Common myeloid progenitor, CD34-positive (primary cell): ENCODE measurements at places on chromosomes 2 and 18.

GRCh38 chr18:78080761-78081160, 831.1 kb downstream of the GALR1 start:
- DNase-seq, result no peak

- no peak for DNase-seq
These were observed 53.7 kb downstream of the EMX1 start for GRCh38 chr2:72971036-72971435.

DNA sequence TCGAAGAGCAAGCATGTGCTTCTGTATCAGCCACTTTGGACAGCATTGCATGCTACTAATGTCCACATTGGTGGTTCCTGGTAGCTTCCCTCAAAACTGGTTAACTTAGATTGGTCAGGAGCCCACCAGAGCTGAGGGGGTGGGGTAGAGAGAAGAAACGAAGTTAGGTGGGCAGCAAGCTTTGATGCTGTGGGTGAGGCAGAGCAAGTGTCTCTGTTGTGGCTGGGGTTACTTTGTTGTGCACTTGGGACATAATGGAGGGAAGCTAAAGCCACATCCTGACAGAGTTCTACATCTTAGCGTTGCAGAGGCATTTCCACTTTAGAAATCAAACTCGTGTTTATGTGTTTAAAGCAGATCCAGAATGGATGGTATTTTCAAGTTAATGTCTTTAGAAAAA, 82.7 kb downstream of the FAM168B start:
- no peak for DNase-seq

- DNase-seq, result no peak
These were observed 220.7 kb downstream of the CAMKMT start for GRCh38 chr2:44582363-44583008.

DNA sequence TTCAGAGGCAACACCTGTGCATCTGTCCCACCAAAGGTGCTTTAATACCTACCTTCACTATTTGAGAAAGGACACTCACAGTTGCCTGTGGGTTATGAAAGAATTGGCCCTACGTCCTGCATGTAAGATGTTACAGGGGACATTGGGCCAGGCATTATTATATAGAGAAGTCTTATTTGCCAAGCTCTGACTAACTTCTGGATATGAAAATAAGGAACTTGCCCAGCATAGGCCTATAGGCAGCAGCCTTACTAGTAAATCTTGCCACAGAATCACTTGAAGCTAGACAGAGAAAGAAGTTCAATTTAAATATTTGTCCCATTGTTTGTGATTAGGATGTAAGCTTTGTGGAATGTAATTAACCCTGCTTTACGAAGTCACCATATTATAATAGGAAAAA, 41.7 kb downstream of the NLRC4 start:
- DNase-seq, result no peak

DNA sequence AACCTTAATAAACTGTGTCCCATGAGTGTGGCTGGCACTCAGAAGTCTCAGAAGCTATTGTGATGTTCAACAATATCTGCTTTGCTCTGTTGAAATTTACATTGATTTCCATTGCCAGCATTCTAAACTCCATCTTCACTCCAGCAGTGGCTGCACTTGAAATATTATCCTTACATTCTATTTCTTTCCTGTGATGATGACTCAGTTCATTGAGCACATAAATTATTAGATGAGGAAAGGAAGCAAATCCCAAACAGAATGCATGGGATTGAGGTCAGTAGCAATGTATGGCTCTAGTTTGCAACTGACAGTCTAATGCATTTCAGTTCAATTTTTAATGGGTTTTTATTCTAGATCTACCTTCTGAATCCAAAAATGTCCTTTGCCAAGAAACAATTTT, 92.4 kb upstream of the TTN start:
- no peak for DNase-seq

DNA sequence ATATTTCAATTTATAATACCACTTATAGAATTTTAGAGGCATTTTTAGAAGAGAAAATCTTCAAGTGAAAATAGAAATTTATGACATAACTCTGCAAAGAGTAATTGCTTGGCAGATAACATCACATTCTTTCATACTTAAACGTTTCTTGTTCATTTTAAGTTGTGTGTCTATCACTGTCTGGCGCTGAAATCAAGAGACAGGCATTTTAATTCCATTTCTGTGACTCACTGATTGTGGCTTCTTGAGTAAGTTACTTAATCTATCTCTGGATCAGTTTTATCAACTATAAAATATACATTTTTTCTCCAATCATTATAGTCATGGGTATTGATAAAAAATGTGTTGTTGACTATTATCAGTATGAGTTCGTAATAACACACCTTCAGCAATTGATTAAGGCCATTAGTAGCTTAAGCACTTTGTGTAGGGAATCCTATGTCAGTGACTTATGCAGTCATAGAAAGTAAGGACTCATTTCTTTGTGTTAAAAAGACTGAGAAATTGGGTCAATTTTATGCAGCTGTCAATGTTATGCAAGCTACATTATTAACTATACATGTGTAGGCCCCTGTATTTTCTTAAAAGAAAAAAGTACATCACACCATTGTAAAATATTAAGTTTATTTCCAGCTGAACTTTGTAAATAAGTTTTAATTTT, 497.3 kb downstream of the CCDC85A start:
- no peak for DNase-seq

DNA sequence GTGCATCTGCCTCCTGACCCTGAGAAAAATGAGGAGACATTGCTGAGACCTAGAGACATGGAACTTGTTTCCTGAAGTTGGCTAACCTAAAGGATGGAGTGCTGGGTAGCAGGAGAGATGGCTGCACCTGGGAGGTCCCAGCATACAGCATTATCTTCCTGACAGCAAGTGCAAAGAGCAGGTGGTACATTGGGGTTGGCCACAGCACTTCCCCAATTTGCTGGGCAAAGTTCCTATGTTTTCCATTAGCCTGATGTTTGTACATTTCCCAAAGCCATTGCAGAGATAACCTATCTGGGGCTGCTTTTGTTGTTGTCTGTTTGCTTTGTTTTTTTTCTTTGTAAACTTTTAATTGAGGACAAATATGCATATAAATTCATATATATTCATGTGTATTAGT, 296.7 kb downstream of the HRH4 start:
- no peak for DNase-seq

DNA sequence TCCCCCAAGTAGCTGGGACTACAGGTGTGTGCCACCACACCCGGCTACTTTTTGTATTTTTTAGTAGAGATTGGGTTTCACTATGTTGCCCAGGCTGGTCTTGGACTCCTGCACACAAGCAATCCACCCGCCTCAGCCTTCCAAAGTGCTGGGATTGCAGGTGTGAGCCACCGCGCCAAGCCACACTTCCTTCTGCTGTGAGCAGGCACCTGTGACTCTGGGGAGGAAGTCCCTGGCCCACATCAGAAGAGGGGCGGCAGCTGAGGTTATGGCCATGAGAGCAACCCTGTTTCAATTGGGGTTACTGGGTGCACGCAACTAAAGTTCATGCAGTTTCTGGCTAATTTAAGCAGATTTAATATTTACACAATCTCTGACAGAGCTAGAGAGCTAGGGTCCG, 91.0 kb downstream of the PLB1 start:
- DNase-seq, result peak; percentile 60

- DNase-seq, result peak; percentile 51
These were observed 7.2 kb downstream of the AGAP1 start for GRCh38 chr2:235500761-235501672.

DNA sequence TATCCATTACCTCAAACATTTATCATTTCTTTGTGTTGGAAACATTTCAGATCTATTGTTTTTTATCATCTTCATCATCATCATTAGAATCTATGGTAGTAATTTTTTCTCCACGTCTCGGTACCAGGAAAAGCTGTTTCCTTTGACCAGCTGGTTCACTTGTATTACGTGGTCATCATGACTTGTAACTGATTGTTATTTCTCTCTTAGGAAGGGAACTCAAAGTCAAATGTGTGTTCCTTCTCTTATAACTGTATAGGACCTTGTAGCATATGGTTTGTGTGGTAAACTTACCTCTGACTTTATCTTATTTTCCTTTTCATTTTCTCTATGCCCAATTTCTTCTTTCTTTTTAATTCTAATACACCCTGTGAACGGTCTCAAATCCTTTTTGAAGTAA, 16.5 kb downstream of the NCOA1 start:
- no peak for DNase-seq

DNA sequence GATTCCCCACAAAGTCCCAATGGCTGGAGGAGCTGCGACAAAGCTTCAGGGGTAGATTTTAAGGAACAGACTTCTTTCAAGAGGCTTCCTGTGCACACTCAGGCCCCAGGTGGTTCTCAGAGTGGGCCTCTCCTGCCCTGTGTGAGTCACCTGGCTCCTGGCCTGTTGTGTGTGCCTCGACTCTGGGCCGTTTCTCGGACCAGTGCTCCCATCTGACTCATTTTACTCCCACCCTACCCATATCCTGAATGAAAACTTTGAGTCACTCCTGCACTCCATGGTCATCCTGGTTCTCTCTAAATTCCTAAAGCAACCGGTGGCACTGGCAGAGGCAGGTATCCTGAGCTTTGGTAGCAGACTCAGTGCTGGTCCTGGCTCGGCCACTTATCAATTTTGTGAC, 84.1 kb downstream of the CELF4 start:
- no peak for DNase-seq

GRCh38 chr2:13103778-13104493, 387.2 kb downstream of the TRIB2 start:
- no peak for DNase-seq

GRCh38 chr2:20634507-20635112, 16.3 kb downstream of the HS1BP3 start:
- no peak for DNase-seq
